HFF-Myc (cell line): ENCODE measurements at places on chromosomes 3 and 15.

DNA sequence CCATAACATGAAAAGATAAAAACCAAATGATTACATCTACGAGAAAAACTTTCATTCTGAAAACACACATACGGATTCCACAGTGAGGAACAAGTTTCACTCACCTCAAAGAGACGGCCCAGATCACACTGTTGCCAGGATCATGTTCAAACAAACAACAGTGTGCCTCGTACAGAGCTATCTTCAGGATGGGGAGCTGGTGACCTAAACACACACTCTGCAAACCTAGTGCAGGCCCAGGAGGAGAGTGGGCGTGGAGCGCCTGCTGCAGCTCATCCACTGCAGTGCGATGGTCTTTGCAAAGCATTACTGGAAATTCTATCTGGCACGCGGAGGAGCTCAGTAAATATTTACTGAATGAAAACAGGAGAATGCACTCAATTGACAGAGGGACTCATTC is 38.5 kb downstream of the TAMM41 start:
- peak; percentile 42 for DNase-seq

DNA sequence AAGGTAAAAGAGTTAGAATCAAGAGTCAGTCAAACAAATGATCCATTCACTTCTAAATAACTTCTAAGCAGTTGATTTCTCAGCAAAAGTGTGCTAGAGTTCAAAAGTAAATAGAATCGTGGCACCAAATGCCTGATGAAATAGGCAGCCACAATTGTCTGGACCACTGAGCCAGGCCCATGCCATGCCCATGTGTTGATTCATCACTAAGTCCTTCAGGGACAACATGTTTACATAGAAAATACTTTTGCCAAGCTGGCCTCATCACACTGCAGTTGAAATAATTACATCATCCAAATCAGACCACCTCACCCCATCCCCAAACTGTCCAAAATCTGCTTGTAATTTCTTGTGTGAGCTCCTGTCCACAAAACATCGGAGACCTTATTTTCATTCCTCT is 216.3 kb downstream of the IGSF11 start:
- no peak for DNase-seq

DNA sequence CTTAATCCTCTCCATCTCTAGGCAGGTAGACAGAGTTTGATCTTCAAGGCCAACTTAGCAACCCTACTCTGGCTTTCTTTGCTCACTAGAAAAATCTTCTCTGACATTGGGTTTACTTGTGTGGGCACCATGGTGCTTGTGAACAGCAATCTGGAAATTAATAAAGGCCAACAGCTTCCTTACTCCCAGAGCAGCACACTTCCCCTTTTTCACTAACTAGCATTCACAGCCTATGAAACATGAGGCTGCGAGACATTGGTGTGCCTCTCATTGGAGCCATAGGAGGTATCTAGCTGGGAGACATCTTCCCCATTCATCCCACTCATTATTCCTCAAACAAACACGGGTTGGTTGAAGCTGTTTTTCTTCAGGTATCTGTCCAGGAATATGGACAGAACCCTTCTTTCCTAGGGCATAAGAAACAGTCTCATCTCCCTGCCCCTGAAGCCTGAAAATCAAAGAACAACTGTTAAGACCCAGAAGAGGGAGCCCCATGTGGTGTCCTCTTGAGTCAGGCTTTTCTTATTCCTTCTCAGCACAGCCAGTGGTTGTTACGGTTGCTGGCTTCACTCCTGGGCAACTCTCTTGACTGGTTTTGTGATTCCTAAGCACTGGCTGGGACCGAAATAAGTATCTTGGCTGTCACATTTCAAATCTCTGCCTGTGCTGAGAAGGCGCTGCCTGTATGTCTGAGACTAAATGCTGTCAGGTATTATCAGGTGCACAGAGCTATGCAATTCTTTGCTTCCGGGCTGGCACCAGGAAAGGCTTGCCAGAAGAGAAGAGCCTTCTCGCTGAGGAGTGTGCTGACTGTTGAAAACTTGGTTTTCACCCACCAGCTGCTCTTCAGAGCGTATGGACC is 194.4 kb downstream of the FEZF2 start:
- DNase-seq, result no peak

DNA sequence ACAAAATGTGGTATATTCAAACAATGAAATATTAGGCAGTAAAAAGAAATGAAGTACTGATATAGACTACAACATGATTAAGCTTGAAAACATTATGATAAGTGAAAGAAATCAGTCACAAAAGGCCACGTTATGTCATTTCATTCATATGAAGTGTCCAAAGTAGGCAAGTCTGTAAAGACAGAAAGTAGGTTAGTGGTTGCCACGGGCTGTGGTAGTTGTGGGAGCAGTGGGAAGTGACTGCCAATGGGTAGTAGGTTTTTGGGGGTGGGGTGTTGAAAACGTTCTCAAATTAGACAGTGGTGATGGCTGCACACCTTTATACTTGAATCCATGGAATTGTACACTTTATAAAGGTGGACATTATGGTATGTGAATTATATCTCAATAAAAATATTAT is 12.1 kb downstream of the GALNT15 start:
- DNase-seq, result no peak

GRCh38 chr3:106810300-106810875 is 566.9 kb upstream of the CCDC54 start:
- DNase-seq, result no peak

- no peak for DNase-seq
Observed at GRCh38 chr15:55387027-55387426, 21.1 kb downstream of the CCPG1 start.

- no peak for DNase-seq
Observed at GRCh38 chr3:191414286-191414685, 46.7 kb upstream of the PYDC2 start.

- DNase-seq, result peak; percentile 20
Observed at GRCh38 chr3:99023590-99024192, 122.2 kb upstream of the DCBLD2 start.

DNA sequence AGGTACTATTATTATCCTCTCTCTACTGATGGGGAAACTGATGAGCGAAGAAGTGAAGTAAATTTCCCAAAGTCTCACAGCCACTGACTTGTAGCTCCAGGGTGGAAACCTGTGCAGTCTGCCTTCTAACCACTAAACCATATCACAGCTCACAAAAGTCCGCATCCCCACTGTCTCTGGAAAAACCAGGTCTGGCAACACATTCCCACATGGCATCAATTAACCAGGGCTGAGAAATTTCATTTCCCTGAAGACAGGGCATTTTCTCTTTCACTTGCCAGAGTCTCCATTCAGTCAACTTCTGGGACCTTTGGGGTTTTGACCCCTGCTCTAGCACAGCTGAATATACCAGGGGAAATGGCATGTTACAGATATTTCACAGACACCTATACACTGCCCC is 26.5 kb downstream of the FBXO40 start:
- DNase-seq, result peak; percentile 2

- no peak for DNase-seq
Observed at GRCh38 chr15:45946111-45946510, 311.3 kb downstream of the SQOR start.

- DNase-seq, result no peak
Observed at GRCh38 chr3:196207159-196207832, 3.9 kb downstream of the ZDHHC19 start.

- DNase-seq, result no peak
Observed at GRCh38 chr15:56989411-56989924, 71.0 kb downstream of the TCF12 start.

GRCh38 chr3:58522759-58523425 is 14.1 kb downstream of the ACOX2 start:
- no peak for DNase-seq

DNA sequence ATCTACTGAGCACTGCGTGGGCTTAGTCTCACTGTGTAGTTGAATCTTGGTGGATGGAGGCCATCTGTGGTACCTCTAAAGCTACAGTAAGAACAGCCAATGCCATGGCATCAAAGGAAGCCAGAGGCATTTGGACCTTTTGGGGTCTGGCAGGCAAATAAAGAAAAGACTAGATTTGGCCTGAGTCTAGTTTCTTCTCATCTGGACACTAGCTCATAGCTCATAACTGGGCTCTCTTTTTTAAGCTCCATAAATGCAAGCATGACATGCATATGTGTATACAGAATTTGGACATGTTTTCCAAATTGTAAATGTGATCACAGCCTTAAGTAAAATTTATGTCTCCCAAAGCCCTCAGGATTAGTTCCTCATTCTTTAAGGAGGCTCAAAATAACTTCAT is 107.5 kb downstream of the CNTN6 start:
- DNase-seq, result no peak

DNA sequence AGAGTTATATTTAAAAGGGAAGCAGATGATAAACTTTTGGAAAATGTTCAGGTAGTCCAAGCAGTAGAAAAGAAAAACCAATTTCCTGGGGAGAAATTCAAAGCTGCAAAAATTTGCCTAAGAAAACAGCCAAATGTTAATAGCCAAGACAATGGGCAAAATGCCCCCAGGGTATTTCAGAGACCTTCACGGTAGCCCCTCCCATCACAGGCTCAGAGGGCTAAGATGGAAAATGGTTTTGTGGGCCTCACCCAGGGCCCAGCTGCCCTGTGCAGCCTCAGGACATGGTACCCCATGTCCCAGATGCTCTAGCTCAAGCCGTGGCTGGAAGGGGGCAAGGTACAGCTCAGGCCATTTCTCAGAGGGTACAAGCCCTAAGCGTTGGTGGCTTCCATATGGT is 391.0 kb downstream of the ZIC4 start:
- DNase-seq, result no peak

- DNase-seq, result no peak
Observed at GRCh38 chr15:63425426-63425985, 43.9 kb upstream of the CA12 start.
